ENCODE measurements at places on chromosomes 2 and 18. TPM values are rescaled to one million over a fixed set of nuclear protein-coding genes. Genes with fewer than 3 reads are reported as not detected.

The GULP1 gene
- 22.2 TPM for total RNA-seq

The CFAP221 gene
- not detected for total RNA-seq

The CNDP1 gene
- not detected for total RNA-seq

The MATN3 gene
- total RNA-seq, result 1.4 TPM

The PRKAG3 gene
- not detected for total RNA-seq

The TFPI gene
- total RNA-seq, result 693 TPM

The HOXD4 gene
- 9.4 TPM for total RNA-seq
